ENCODE measurements at places on chromosomes 2 and 18. TPM values are rescaled to one million over a fixed set of nuclear protein-coding genes. Genes with fewer than 3 reads are reported as not detected.

- no peak for DNase-seq
Measured at GRCh38 chr2:28356095-28356911, 36.4 kb upstream of the FOSL2 start.

DNA sequence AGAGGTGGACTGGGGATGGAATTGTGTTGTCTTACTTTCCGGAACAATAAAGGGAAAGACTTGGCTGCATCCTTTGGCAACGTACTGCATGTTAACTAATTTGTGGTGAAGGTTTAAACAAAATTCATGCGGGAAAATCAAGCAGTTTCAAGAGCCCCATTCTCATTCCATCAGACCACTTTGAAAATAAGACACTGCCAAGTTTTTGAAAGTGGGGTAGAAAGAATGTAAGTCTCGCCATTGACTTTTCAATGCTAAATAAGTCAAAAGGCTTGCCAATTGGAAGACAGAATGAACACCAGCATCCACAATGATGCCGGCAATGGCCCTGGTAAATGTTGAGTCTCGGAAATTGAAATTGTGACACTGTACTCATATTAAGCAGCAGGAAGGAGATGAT lies 322.0 kb downstream of the RND3 start:
- no peak for DNase-seq

DNA sequence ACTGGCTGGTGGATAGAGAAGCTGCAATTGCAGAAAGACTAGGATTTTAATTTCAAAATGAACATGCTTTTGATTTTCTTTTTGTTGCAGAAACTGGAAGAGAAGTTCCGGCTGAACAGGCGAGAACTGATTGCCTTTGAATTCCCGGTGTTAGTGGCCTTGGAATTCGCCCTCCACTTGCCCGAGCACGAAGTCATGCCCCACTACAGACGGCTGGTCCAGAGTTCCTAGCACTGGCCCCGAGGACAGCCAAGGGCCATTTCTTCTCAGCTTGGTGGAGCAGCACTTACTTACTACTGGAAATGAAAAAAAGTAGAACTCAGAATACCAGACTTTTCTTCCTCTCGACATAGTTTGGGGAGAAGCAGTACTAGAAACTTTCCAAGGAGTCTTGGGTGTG lies 121.9 kb downstream of the CABLES1 start:
- no peak for DNase-seq

DNA sequence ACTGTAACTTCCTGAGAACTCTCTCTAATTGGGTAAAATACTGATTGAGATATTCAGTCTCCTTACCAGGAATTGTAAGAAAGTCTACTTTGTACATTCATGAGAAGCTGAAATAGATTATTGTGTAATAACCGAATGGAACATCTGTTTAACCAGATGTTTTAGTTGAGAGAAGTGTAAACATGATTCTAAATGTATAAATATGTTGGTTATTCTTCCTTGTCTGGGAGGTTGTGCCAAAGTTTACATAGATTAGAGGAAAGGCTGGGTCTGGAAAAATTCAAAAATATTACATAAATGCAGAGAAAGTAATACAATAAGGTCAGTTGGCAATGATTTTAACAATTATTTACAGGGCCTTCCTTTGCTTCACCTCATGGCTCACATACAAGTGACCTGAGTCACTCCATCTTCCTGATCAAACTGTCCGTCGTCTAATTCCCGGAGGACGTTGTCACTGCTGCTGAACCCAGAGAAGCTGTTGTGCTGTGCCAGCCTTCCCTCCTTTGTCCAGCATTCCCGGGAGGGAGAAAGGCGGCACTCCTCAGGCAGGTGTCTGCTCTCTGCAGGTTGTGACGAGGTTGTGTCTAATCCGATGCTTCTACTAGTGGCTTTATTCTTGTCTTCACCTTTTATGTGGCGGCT lies 55.9 kb downstream of the MOB4 start:
- no peak for DNase-seq

- no peak for DNase-seq
Measured at GRCh38 chr2:95328358-95329125, 31.4 kb downstream of the KCNIP3 start.

- DNase-seq: no peak
Measured at GRCh38 chr2:107582487-107582886, 244.2 kb upstream of the RGPD4 start.

- no peak for DNase-seq
Measured at GRCh38 chr2:171279983-171280790, 119.5 kb upstream of the TLK1 start.

DNA sequence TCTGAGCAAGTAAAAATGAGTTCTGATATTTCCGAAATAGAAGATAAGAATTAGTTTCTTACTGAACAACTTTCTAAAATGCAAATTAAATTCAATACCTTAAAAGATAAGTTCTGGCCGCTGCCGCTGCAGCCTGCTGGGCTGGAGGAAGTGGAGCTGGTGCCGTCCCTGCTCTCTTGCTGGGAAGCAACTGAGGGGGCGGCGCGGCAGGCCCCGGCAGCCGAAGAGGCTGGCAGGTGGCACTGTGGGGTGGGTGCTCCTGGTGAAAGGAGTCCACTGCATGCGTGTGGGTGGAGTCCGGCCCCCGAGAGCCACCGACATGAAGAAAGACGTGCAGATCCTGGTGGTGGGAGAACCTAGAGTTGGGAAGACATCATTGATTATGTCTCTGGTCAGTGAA lies 89.5 kb upstream of the ZNF519 start:
- no peak for DNase-seq

- DNase-seq: no peak
Measured at GRCh38 chr2:8394131-8394530, 287.7 kb upstream of the ID2 start.

DNA sequence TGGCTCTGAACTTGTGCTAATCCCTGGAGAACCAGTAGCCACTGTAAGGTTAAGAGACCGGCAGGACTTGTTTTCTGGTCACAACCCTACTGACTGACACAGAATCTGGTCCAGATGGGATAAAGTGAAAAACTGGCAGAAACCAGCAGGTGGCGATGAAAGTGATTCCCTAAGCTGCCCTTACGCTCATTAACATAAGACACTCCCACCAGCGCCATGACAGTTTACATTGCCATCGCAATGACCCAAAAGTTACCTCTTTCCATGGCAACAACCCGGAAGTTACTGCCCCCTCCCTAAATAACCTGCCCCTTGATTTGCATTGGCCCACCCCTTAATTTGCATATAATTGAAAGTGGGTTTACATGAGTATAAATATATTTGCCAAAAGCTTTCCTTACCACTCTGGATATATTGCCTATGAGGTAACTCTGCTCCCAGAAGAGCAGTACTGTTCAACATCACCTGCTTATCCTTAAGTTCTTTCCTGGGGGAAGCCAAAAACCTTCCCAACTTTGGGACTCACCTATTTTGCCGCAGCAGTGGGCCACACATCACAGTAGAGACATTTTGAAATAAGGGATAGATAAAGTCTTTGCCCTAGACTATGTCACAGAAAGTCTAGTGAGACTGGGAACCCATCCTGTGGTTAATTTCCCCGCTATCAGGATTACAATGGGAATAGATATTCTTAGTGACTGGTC lies 35.8 kb upstream of the AFF3 start:
- DNase-seq: no peak

GRCh38 chr2:102116630-102117471 lies 25.7 kb upstream of the IL1R1 start:
- no peak for DNase-seq

- no peak for DNase-seq
Measured at GRCh38 chr2:216201692-216202306, 92.7 kb downstream of the XRCC5 start.

DNA sequence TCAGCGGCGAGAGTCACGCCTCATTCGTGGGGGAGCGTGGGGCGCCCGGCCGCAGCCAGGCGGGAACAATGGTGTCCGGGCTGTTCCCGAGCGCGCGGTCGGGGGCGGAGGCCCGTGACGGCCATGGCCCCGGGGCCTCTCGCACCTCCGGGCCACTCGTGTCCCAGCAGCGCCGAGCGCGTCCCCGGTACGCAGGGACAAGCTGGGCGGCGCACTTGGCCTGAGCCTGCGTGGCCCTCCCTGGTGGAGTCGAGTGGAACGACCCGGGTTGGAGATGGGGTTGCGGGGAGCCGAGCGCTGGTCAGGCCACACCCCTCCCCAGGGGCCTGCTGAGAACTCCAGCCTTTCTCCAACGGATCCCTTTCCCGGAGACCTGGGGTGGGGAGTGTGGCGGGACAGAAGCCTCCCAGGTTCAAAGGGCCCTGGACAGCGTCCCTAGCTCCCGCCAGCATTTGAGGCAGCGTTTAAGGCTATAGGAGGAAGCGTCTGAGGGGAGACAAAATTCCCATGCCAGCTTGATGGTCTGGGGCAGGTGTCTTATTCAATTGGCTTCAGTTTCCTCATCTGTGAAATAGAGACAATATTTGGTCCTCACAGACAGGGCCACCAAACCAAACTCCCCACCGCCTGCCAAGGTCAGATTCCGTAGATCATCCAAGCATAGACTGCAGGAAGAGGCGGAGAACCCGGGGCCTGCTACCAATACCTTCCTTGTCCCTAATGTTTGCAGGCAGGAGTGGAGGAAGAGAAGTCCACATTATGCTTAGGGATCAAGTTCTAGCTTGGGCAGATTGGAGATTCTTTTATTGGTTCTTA lies 553 bp downstream of the CNDP2 start:
- no peak for DNase-seq

- DNase-seq: no peak
Measured at GRCh38 chr2:240024766-240025165, 376 bp downstream of the NDUFA10 start.

SGPP2 gene
- polyA plus RNA-seq: 0.05 TPM

MTLN gene
- 146 TPM for polyA plus RNA-seq
